ENCODE measurements at places on chromosomes 6 and 20.

DNA sequence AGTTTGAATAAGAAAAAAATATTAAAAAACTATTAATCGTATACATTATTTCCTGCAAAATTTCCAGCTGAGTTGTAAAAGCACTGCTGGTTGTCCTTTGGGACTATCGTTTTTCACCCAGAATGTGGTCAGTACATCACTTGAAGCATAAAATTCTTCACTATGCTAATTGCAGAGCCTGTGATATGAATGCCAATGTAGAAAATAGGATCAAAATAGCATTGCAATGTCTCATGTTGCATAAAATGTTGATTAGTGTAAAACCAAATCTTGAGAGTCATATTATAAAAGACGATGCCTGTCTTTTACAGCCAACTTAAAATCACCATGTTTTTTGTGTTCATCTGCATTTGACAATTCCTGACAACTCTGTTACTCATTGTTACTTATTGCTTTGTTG, 207.7 kb downstream of the MMUT start:
- DNase-seq = no peak

GRCh38 chr6:41970436-41970846, 28.8 kb upstream of the CCND3 start:
- DNase-seq = no peak

DNA sequence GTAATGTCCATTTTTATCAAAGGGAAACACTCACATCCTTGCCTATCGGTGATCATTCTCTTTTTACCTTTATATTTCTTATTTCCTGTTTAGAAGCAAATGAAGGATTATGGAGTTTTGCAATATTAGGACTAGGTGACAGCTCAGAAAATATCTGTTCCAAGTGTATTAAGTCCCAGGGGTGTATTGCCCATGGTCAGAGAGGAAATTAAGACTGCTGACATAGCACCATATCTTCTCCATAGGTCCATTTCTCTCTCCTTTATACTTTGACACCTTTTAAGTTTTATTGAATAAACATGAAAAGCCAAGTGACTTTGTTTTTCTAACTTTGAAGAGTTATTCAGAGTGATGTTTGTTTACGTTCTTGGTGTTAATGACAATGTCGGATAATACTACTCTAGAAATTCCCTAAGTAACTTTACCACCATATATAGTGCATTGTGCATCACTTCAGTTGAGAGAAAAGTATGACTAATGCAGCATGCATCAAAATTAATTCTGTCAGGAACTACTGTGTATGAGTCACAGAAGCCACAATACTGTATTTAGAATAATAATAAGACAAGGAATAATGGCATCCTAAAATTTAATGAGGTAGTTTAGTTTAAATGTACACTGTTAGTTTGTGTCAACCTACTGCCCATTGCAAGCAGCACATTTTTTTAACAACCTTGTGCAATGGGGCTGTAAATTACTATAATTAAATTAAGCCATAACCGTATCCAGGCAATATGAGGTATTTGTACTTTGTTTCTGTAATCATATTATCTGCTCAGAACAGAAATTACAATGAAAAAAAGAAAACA, 474.4 kb upstream of the RNF217 start:
- DNase-seq = no peak

DNA sequence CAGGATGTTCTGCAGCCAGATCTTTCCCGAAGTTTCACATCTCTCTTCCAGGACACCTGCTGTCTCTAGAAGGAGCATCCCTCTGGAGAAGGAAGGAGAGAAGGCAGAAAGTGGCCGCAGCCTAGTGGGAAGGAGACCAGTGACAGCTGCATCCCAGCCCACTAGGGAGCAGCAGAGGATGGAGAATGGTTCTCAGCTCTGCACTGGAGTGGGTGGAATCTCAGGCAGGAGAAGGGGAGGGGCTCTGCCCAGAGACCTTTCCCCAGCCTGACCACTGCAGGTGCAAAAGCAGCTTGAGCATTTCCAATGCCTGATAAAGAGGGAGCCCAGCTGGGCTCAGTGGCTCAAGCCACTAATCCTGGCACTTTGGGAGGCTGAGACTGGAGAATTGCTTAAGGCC, 32.3 kb downstream of the NCR2 start:
- peak; percentile 80 for DNase-seq

DNA sequence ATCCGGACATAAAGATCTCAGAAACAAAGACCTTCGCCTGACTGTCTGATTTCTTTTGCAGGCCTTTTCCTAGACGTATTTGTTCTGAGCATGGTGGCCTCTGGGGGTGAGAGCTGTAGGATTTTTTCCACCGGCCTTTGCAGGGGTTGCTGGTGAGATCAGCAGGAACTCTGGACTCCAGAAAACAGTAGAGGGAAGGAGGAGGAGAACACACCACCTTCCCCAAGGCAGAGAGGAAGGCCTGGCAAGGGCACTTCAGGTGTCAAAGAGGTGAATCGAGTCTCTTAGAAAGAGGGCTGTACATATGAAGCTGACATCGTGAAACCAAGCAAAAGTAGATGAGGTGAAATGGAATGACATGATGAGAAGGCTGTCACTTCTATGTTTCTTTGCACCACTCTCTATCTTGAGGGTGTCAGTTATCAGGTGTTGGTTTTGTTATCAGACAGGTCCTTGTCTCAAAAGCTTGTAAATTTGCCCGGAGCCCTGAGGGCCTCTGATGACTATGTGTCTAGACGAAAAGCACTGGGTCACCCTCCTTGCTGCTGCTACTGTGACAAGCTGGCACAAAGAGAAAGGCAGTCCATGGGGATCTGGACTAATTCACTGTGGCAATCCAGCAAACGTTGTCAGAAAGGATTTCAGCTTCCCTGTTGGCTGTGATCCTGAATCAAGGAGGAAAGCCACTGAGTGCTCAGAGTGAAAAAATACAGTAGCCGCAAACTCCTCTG, 91.3 kb upstream of the MAP3K7 start:
- no peak for DNase-seq

GRCh38 chr20:48823960-48824498, 3.8 kb downstream of the PREX1 start:
- DNase-seq = no peak

DNA sequence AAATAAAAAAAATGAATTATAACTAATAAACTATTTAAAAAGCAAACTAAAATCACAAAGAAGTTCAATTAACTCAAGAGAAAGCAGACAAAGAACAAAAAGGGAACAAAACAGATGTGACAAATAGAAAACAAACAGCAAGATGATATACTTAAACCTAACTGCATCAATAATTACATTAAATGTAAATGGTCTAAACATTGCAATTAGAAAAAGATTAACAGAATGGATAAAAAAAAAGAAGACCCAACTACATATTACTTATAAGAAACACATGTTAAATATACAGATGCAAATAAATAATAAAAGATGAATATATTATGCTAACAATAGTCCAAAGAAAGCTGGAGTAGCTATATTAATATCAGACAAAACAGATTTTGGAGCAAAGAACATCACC, 35.1 kb upstream of the RAB22A start:
- DNase-seq = no peak

GRCh38 chr20:2152317-2152716, 50.7 kb downstream of the STK35 start:
- no peak for DNase-seq

DNA sequence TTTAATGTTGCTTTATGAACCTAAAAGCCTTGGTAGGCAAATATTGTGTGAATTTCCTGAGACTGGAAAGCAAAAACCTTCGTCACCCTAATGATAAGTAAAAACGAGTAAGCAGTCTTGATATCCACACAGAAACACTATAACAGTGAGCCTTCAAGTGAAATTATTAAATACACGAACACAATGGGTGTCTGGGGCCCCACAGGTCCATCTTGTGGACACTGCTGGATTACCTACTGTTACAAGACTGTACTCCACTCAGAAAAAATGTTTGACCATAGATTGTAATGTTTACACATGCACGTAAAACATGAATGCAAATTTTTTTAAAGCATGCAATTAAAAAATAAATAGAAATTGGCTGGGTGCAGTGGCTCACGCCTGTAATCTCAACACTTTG, 466.9 kb downstream of the CD83 start:
- DNase-seq = no peak

GRCh38 chr20:50284811-50285375, 94.3 kb downstream of the CEBPB start:
- DNase-seq = peak; percentile 51

DNA sequence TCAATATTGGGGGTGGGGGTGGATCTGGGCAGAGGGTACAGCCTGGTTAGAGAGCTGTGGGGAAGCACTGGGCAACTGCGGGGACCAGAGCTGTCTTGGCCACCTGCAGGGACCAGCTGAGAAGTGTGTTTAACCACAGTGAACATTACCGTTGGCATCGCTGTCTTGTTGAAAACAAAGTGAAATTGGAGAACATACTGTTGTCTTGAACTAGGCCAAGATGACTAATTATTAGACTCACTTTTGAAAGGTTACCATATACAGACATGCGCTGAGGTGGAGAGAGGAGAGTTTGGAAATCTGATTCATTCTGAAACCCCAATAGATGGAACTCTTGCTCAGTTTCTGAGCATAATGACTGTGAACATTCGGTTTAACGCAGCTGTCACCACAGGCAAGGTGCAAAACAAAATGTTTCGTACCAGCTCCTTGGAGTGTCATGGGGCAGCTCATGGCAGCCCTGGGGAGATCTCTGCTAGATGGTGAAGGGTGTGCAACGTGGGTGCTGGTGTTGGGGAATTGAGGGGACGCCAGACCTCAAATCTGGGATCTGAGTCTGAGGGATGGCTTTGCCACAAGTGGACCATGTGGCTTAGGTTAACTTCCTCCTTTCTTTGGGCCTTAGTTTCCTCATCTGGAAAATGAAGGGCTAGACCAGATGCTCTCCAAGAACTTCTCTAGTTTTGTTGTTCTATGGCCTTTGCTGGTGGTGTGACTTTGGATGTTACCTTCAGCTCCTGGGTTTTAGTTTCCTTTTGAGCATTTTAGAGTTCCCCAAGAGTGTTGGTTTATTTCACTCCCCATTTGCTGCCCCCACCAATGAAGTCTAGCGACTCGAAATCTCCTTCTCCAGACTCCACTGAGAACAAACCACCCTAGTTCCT, 24.6 kb upstream of the GTSF1L start:
- DNase-seq = no peak

GRCh38 chr20:38120625-38120988, 44.5 kb downstream of the TGM2 start:
- DNase-seq = no peak

- no peak for DNase-seq
Measured at GRCh38 chr6:17679726-17680125, 27.0 kb downstream of the NUP153 start.

GRCh38 chr20:23248461-23248882, 102.1 kb upstream of the NXT1 start:
- DNase-seq = no peak

GRCh38 chr6:24922170-24922569, 13.6 kb downstream of the RIPOR2 start:
- DNase-seq = no peak

DNA sequence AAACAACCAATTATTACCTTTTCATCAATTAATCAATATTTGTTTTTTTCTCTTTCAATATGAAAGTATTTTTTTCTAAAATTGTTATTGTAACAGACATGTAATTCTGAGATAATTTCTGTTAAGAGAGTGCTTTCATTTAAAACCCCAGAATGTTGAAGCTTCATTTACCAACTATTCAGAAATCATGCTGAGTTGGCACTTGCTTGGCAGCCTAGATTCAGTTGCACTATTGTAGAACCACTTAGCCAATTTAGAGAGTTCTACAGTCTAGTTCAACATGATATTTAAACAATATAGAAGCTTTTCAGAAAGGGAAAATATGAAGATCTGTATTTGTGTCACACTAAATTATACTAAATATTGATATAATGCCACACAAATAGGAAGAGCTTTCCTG, 56.1 kb upstream of the NKAIN2 start:
- no peak for DNase-seq

DNA sequence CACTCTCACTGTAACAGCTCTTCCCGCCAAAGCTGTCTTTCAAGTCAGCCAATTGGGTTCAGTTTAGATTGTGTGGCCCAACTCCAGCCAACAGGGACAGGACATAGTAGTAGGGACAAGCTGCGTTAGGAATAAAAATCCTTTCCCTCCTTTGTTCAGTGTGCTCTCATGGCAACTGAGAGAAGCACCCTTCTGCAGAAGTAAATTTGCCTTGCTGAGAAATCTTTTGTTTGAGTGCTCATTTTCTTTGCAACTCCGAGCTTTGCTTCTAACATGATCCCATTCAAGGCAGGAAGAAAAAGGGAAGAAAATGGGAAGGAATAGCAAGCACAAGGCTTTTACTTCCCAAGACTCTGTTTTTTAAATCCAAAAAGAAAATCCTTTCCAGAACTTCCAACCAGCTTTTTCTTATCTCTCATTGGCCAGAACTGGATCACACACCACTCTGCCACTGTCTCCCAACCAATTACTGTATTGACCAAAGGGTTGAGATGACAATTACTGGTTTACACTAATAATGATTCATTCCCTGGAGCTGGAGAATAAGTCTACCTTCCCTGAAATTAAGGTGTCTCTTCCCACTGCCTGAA, 52.7 kb downstream of the STX11 start:
- no peak for DNase-seq

DNA sequence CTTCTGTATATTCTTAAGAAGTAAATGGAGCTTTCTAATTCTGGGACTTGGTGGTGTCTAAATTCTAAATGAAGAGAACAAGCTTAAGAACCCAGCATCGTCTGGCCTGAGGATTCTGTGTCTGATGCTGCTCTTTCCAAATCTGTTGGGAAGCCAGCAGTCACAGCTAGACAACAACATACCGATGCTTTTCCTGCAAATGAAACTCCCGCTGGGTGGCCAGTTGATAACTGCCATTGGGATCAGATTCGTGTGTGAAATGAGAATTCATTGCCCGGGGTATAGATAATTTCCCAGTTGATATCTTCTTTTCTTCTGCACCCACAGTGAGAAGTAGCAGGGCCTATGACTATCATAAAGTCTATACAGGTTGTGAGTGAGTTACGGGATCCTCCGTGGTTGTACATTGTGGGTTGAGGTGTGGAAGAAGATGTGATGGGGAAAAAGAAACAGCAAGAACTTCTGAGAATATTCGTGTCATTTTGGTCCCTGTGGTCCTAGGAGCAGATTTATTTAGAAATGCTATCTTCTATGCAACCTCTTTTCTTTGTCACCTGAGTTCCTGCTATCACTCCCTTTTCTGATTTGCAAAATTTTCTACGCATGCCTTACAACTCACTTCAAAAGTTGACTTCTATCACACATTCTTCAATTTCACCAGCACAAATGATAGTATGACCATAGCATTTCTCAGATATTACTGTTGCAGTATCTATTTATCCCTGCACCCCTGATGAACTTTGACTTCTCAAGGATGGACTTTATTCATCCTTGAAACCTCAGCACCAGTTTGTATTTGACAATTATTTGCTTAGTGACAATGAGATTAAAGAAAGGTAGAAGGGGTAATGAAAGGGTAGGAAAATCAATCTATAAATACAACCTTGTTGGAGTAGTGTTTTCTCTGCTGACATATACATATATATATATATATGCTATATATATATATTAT, 10.4 kb downstream of the NOX3 start:
- no peak for DNase-seq

DNA sequence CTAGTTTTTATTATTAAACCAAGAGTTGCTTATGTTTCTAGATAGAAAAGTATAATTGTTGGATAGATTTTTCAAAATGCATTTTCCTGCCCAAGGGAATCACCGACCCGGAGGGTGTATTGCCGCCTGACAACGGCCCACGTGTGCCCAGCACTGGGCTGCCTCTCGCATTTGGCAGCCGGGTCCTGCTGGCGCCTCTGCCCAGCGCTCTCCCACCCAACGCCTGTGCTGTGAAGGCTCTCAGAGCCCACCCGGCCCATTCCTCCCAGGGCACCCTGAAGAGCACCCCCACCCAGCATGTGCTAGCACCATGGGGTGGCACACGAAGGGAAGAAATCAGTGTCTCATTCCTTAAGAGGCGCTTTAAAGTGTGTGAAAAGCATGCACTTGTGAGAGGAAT, 88.3 kb upstream of the AFDN start:
- DNase-seq = no peak

GRCh38 chr6:5416250-5416649, 154.9 kb downstream of the FARS2 start:
- DNase-seq = no peak

Data from nephron progenitor cell (in vitro differentiated cells).